ENCODE measurements at places on chromosomes 5 and 9.

DNA sequence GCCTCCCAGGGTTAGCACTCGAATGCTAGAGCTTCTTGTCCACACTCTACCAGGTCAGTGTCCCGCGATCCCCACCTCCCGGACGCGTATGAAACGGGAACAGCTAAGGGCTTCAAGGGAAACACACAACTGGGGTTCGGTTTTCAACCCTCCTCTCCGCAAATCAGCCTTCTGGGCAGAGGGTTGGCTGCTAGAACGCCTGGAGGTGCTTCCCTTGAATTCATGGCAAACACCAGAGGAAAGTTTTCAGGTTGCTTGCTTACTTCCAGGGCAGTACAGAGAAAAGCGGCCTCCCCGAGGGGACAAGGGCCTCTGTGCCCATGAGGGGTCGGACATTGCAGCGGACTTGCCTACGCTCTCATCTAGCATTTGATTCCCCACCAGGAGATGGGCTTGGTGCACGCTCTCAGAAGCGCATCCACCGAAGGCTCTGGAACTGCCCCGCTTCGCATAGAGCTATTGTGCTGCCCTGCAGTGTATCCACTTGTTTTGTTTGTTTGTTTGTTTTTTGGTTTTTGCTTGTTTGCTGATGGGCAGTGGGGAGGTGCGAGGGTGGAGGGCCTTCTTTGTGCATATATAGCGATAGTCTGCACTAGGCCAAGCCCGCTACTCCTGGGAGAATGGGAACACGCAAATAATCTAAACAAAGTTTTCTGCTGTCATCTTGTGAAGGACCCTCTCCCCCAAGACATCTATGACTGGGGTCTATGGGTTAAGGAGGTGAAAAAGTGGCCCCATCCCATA, 1.3 kb upstream of the DMRT3 start:
- no peak for DNase-seq

DNA sequence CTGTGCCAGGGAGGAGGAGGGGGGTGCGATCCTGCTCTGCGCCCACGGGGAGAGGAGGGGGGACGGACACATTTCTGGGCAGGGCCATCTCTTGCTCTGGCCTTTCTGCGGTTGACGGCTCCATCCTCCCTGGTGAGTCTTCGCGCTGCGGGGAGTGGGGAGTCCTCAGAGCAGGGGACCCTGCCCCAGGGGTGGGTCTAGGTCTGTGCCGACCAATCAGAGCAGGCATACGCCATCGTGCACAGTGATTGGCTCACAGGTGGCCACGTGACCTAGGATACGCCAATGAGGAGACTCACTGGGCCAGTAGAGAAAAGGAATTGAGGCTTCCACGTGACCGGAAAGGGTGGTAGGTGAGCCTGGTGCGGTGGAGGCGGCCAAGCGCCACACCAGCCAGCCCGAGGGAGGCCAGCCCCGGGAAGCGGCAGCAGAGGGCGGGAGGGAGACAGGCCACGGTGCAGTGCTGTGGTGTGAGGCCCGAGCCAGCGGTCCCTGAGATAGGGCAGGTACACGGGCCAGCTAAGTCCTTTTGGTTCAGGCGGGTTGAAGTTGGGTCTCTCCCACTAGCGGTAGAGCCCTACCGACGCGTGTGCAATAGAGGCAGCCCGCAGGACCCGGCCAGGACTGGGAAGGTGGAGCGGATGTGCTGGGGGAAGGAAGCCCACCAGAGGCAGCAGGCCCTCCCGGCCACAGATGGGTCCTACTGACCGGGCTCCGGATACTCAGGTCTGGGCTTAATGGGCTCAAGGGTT, 65.2 kb upstream of the RNF130 start:
- no peak for DNase-seq

DNA sequence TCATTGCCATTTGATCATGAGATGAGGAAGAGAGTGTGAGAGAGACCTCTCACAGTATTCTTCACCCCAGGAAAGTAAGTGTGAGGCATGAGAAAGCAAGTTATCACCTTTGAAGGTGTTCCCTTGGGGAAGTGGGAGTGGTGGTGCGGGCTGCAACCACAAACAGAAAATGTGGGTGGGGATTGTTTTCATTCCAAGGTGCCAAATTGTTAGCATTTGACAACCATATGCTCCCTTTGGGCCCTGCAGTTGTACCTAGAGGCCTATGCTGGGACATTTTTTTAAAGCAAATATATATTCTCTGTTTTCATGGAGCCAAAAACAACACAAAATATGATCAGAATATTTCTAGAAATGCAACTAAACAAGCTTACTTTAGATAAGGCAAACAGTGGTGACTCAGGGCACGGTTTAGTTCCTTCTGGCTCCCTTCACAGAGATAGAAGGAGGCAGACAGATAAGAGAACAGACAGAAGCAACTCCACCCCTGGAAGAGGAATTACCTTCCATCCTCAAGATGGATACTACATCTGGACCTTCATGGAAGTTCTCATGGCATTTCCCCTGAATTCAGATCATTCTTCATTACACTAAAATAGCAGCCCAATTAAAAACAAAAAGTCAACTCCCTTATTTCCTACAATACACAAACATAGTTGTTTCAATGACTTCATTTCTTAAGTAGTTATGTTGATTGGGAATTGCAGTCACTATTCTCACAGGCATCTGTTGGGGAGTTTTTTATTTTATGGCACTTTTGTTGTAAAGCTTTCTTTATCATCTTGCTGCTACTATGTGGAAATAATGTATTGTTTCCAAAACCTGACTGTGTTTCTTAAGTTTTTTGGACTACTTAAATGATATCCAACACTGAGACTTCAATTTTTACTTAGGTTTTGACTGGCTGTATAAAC, 416.6 kb downstream of the PLK2 start:
- DNase-seq = no peak

- DNase-seq = no peak
These were observed 13.4 kb upstream of the RNU6ATAC start for GRCh38 chr9:134177624-134178393.

GRCh38 chr5:14913096-14913495, 41.5 kb upstream of the ANKH start:
- no peak for DNase-seq

DNA sequence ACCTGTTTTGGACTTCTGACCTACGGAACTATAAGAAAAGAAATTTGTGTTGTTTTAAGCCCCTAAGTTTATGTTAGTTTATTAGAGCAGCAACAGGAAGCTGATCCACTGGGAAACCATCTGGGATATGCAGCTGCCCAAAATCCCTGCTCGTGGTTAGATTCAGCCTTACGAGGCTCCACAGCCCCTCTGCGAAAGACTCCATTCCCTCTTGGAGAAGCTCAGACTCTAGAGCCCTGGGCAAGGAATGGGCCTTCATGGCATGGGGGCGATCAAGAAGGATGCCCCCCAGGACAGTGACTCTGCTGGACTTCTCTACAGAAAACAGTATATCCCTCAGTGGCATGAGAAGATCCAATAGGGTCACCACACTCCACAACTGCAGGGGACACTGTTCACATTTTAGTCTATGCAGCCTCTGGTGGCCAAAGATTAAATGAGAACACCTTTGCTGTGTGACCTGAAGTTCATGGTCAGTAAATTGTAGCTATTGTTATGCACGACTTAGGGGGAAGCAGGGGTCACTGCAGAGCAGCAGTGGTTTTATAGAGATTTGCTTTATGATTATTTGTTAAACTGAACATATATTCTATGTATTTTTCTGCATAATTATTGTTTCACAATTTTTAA, 21.1 kb downstream of the IRF1 start:
- no peak for DNase-seq

DNA sequence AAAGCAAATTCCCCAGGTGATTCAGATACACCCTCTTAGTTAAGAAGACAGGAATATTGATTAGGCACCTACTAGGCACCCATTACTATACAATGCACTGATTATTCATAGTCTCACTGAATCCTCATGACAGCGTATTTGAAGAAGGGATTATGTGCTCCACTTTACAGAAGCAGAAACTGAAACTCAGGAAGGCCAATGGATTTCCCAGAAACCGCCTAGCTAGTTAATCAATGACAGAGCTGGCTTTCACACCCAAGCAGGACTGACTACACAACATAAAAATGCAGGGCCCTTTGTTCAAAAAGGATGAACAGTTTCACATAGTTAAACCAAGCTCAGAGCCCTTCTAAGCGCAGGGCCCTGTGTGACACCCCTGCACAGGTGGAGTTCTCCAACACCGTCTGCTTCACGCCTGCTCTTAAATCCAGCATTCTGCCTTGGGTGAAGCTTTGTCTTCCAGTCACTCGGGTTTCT, 117.3 kb downstream of the TTLL11 start:
- DNase-seq = no peak
